ENCODE measurements at places on chromosomes 3 and 15.

GRCh38 chr3:189449084-189449483 lies 182.1 kb upstream of the TP63 start:
- no peak for DNase-seq

DNA sequence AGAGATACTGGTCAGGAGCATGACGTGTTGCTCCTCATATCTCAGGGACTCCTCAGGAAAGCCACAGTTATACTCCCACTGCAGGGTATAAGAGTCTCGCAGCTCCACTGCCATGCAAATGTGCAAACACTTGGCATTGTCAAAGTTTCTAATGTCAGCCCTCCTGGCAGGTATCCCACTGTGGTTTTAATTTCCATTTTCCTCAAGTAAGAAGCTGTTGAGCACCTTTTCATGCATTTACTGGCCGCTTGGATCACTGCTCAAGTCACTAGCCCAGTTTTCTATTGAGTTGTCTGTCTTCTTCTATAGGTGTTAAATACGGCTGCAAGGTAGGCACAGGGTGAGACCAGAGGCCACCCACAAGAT lies 41.9 kb upstream of the GRIP2 start:
- no peak for DNase-seq

GRCh38 chr3:22729981-22730380 lies 473.1 kb upstream of the UBE2E2 start:
- no peak for DNase-seq

DNA sequence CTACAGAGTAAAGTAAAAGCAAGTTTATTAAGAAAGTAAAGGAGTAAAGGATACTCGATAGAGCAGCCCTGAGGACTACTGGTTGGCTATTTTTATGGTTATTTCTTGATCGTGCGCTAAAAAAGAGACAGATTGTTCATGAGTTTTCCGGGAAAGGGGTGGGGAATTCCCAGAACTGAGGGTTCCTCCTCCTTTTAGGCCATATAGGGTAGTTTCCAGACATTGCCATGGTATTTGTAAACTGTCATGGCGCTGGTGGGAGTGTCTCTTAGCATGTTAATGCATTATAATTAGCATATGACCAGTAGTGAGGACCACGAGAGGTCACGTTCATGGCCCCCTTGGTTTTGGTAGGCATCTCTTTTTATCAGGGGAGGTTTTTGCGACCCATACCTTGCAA lies 213.1 kb downstream of the OSBPL10 start:
- no peak for DNase-seq

DNA sequence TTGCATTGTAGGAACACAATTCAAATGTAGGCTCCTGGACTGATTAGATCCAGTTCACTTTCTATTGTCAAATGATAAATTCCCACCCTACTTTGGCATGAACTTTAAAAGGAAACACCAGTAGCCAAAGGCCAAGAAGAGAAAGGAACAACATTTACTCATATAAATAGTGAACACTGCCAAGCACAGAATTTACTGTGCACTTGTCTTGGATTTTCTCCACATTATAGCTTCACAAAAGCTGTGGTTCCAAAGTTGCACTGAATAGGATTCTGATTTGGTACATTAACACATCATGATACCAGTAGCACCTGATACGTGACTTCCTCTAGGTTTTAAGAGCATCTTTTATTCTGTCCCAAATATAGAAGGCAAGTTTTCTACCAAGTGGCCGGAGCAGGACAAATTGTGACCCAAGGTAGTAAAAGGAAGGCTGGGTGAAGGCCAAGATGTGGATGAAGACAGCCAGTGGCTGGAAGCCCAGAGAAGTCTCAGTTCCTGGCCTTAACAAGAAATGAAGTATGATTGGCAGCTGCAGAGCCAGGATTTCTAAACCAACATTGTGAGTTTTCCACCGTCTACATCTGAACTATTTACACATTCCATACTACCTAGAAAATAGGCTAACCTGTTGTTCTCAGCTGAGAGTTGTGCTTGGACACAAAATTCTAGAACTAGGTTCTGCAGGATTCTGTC lies 206.7 kb downstream of the THRB start:
- no peak for DNase-seq
